ENCODE measurements at places on chromosomes 5 and 9.

DNA sequence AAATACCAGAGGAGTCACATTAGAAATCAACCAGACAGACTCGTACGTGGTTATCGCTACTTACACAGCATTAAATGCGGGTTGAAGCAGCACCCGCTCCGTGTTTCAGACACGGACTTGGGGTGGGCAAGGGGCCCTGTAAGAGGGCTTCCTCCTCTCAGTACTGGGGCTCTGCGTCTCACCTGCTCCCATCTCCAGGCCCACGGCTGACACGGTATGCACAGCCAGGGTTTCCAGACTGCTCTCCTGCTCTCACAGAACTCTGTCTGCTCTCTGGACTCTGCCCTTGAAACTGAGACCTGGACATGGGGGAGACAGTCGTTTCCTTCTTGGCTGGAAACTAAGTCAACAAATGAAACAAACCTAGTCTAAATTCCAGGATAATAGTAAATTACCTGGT, 24.7 kb upstream of the RASGEF1C start:
- no peak for DNase-seq

DNA sequence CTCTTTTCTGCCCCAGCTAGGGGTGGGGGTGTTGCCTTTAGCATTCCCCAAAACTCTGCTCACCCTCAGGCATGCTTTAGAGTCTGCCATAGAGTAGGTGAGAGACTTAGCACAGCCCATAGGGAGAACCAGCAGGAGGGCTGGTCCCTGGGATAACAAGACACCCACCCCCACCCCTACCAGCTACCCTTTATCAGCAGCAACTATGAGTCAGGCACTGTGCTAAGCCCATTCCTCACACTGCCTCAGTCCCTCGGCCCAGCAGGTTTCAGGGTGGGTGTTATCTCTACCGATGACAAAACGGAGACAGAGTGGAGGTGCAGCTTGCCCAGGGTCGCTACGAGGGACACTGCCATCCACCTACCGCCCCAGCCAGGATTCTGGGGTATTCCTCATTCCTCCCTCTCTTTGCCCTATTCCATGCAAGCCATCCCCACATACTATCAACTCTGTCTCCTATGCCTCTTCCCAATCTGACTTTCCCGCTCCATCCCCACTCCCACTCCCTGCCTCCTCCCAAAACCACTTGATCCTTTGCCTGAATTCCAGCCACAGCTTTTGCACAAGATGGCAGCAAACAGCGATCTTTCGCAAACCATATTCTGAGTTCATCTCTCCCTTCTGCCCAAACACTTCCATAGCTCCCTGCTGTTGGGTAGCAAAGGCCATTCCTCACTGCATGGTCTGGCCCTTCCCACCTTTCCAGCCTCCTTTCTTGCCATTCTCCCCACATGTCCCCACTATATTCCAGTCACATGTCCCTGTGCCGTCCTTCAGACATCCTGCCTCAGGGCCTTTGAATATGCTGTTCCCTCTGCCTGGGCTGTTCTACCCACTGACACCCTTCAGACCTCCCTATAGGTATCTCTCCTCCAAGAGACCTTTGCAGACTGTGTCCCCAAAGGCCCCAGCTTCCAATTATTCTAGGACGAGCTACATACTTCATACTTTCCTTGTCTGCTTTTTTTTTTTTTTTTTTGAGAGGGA, 5.1 kb downstream of the CIZ1 start:
- no peak for DNase-seq

DNA sequence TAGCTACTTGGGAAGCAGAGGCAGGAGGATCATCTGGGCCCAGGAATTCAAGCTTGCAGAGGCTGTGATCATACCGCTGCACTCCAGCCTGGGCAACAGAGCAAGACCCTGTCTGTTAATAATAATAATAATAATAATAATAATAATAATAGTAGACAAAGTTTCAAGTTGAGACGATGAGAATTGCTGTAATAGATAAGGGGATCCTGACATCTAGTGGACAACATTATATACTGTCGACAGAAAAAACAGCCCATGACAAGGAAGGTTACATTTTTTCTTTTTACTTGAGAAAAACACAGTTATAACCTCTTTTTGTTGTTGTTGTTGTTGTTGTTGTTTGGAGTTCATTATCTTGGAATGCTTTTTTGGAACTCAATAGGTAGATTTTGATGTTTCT, 35.3 kb downstream of the NDFIP1 start:
- DNase-seq = no peak

- peak; percentile 84 for DNase-seq
Observed at GRCh38 chr9:133144142-133144903, 19.4 kb downstream of the GBGT1 start.

- no peak for DNase-seq
Observed at GRCh38 chr9:71326360-71326759, 204.9 kb upstream of the TRPM3 start.

GRCh38 chr9:21579247-21579671, 97.1 kb upstream of the IFNE start:
- DNase-seq = no peak

GRCh38 chr9:93898026-93898425, 57.1 kb downstream of the BARX1 start:
- no peak for DNase-seq

DNA sequence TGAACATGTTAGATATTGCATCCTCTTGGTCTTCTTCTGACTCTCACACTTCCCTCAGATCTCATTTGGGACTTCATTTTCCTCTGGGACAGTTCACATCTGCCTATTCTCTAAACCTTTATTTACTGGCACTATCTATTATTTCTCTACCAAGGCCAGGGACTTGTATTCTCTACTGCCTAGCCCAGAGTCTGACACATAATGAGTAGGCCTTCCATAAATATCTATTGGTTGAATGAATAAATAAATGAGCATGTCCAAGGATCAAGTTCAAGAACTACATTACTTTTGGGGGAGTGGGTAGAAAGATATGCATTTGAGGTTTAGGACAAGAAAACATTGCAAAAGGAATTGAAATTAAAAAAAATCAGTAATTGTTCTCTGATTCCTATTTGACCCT, 250.3 kb downstream of the TRIM32 start:
- DNase-seq = no peak

DNA sequence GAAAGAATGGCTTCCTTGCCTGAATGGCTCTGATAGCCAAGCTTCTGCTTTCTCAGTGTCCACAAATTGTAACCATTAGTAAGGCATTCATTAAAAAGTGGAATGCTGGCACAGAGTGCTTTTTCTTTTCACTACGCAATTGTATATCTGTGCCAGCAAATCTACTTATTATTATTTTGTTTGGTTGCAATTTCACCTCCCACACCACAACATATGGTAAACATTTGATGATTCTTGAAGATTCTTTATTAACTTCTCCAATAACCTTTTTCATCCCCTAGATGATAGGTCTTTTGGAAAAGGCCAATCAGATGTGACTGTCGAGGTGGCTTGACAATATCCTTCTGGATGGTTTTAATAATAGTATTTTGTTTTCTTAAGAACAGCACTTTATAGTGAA, 234.1 kb downstream of the TMEM38B start:
- no peak for DNase-seq

- DNase-seq = no peak
Observed at GRCh38 chr5:14465116-14465515, 116.5 kb upstream of the OTULINL start.

- no peak for DNase-seq
Observed at GRCh38 chr5:82319651-82320376, 41.7 kb upstream of the RPS23 start.

DNA sequence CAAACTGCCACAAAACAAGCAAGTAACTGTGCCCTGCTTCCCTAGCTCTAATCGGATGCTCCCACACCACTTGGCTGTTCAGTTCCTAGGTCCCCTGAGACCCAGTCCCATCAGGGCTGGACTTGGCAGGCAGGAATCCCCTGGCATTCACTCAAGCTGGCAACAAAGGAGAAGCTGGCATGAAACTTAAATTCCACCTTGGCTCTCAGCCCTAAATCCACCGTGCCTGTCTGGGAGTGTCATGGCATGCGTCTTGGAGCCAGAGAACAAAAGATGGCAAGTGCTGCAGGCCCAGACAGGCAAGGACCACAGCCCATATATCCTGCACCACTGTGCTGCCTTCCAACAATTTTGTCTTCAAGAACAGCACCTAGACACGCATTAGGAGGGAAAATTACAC, 38.2 kb downstream of the ETF1 start:
- no peak for DNase-seq

- DNase-seq = no peak
Observed at GRCh38 chr5:42760426-42760825, 3.8 kb downstream of the CCDC152 start.

DNA sequence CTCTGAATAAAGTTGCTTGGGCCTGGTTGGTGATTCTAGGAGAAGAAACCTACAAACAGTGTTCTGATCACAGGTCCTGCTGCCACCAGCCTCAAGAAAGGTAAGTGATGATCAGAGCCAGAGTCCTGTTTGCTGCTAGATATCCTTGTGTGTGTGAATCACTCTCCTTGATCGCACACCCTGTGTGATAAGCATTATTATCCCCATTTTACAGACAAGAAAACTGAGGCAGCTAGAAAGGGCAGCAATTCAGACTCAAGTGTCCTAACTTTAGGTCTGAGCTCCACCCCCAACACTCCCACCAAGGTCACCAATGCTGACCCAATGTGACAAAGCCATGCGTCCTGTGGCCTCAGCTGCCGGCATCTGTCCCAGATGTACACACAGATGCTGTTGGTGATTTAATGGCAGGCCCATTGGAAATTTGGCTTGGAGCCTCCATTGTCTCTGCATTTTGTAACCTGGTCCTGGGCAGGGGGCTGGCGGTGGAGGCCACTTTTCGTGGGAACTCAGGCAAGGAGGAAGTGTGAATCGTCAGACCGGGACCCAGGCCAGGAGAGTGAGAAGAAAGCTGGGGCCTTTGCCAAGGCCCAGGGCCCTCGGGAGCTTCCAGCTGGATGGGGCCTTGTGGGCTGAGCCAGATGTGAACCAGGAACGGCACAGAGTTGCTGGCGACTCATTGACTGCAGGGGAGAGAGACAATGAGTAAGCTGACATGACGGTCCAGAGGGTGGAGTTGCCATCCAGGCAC, 29.8 kb upstream of the GGTA1 start:
- DNase-seq = no peak

DNA sequence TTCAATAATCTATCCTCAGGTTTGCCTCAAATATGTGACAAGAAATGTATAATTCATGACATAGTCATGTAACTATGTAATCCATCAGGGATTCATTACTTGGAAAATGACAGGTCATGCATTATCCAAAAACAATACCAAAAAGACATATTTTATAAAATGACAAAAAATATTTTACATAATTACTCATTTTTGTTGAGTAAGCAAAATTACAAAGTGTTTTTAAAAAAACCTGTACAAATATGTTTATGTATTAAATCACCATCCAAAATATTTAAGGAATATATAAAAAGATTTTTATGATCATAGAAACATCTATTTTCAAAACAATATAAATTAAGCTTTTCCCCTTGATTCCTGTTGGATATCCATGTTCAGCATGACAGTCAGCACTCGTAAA, 36.7 kb upstream of the ITGA2 start:
- no peak for DNase-seq

DNA sequence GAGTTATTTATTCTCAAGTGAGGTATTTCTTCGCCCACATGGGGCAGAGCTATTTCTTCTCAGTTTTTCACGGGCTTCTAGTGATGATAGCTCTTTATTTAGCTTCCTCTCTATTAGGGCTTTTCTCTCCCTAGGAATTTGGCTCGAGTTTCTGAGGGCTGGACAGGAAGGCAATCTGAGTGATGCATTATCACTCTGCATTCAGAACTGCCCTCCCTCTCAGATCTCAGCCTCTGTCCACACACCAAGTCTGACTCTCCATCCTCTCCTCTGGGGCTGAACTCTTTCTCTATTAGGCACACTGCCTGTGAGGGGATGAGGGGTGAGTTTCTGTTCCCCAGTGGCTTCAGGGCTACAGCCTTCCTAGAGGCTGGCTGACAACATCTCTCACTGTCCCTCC, 14.9 kb upstream of the SCAMP1 start:
- DNase-seq = no peak

DNA sequence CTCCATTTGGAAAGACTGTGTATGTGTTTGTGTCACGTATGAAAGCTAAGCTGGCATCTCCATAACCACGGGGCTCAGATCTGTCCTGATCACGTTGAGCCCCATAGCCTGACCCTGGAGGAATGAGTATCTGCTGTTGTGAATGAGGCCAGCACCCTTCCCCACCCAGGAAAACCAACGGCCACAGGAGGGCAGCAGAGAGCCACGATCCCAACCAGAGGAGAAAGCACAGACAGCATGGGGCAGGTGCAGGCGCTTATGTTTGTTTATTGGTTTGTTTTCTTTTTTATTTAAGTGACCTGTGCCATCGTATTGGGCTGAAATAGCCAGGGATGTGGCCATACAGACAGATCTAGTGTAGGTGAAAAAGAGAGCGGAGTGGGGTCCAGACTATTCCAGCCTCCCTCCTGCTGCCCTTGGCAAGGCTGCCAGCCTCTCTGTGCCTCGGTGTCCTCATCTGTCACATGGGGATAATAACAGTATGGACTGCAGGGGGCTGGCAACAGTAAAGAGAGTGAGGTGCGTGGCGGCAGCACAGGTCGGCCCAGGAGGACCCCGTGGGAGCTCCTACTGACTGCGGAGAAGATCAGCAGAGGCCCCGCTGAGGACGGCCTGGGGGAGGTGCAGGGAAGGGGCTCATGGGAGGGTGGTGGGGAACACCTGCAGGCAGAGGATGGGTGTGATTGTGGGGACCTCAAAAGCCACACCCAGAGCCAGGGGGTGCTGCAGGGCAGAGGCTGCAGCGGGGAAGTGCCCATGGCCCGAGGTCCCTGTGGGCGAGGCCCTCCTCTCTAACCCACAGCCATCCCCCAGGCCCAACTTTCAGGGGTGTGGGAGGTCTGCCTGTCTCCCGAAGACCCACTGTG, 12.1 kb downstream of the OR2V2 start:
- DNase-seq = peak; percentile 93

GRCh38 chr5:102835717-102836116, 80.6 kb downstream of the PAM start:
- DNase-seq = no peak

DNA sequence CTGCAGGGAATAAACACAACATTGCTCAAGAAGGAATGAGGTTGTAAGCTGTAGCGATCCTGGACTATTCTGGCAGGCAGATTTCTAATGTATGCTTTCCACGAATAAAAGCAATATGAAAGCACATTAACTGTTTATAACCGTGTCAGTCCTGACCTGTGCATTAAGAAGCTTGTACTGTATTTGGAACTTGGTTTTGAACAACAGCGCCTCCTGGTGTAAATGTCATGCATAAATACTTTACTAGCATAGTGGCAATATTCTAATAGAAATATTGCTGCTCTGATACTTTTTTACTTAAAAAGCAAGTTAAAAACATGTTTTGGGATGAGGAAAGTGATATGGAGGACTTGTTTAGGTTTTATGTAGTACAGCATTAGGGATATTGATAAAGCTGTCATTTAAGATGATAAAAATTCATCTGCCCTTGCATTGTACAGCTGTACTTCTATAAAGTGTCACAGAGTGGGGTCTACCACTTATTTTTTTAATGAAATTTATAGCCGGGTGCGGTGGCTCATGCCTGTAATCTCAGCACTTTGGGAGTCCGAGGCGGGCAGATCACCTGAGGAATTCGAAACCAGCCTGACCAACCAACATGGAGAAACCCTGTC, 70.7 kb upstream of the GNE start:
- peak; percentile 67 for DNase-seq

GRCh38 chr5:97635553-97635952, 452.5 kb upstream of the RIOK2 start:
- DNase-seq = no peak

GRCh38 chr9:79600466-79600865, 28.7 kb downstream of the TLE4 start:
- DNase-seq = no peak
